ENCODE measurements at places on chromosomes 12 and 14. TPM values are rescaled to one million over a fixed set of nuclear protein-coding genes. Genes with fewer than 3 reads are reported as not detected.

The TMEM229B gene
- polyA plus RNA-seq, result 0.86 TPM

DNA sequence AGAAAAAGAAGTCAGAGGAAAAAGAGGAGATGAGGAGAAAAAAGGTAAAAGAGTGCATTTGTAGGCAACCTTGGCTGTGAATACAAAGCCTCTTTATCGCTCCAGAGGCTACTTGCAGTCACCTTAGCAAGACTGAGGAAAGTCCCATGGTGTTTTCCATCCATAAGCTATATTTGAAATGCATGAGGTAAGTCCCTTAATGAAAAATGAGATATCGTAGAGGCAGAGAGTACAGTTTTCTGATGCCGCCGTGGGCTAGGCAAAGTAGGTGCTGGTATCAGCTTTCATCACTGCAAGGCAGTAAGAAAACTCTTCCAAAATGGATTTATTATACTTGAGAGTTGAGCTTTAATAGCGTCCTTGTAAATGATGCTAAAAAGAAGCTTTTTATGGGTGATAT, 186.8 kb downstream of the ASCL1 start:
- DNase-seq, result no peak

DNA sequence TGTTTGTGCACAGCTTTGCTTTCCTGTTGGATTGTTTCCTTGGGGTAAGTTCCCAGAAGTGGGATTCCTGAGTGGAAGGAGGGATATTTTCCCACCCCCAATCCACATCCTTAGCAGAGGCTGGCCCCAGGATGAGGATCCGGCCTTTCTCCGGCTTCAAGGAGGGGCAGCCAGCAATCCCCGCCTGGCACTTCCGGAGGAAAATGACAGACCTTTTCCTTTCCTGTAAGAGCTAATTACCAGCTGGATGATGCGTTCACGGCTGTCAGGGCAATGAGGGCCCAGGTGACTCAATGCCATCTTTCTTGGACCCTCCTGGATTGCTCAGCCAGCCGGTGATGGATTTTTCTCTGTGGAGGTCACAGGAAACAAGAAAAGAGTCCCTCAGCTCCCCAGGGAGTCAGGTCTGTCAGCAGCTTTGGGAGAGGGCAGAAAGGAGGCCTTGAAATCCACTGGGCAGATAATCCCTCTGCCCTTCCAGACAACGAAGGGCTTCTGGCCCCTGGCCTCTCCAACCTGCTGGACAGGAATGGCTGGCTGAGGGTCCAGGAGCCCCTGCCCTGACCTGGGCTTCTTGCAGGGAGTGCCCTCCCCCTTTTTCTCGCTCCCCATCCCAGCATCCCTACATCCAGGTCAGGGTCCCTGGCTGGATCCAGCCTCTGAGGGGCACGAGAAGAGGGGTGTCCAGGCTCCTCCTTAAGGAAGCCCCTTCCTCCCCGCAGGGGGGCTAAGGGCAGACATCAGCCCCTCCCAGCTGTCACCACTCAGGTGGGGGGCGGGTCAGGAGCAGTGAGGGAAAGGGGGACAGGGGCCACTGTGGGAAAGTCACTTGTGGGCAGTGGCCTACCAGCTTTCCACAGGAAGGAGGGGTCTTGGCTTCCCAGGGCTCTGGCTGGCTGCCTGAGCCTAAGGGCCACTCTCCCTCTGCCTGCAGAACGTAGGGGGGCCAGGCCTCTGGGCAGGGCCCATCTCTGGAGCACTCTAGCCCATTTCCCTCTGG, 16.1 kb upstream of the CCDC85C start:
- DNase-seq, result no peak

DNA sequence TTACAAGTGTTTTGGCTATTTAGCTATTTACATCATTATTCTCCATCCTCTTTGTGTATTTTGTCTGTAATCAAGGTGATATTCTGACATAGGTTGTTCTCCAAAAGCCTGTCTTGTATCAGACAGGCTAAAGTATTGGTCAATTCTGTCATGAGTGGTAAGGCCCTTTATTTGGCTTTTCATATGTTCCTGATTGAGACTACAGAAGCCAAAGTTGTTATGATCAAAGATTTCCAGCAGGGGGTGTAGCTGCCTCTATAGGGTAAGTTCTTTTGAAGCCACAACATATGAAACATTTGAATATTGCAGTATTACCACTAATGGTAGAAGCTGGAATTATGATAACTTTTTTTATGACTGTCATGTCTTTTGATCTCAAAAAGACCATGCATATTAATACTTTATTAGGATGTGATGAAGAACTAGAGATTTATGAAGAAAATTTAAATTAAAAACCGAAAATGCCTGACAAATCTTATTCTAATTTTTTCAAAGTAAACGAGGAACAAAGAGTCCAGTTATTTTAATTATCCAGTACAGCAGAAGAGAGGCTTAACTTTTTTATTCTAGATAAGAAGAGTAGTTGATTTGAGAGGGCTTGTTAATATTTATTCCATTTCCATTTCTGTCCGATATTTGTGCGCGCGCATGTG, 3.4 kb upstream of the ARHGAP5 start:
- peak; percentile 61 for DNase-seq

DNA sequence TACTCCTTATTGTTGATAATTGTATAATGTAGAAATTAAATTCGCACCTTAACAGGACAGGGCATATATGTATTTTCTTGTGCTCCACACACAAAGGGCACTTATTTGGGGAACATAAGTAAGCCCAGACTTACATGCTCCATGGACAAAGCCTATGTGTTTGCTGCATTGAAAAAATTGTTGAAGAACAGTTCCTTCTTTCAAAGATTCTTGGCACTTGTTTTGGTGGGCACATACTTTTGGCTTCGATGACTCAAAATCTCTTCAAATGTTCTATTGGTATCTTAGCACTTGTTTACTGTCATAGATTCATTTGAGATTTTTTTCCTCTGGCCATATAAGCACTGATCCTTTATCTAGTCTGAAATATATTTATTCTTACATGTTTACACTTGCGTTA, 1.4 kb upstream of the MAP4K5 start:
- DNase-seq, result no peak
